Effector memory CD4-positive, alpha-beta T cell (primary cell): ENCODE measurements at places on chromosomes 3 and 15.

DNA sequence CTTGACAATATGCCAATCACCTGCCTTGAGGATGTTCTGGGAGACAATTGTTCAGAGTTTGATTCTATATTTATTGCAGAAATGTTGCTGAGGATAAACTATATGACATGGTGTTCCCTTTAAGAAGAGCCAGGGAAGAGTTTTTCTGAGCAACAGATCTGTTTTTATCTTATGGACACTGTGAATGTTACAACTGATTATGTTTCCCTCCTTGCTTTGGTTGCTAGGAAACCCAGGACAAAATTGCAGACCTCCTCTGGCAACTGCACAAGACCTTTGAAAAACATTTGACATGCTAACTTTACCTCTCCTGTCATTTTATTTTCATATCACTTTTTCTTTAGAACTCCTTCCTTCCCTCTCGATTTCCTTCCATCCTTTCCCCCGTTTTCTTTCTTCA is 8.2 kb upstream of the TM6SF1 start:
- no peak for DNase-seq

- DNase-seq = no peak
These were observed 12.9 kb downstream of the GABRB3 start for GRCh38 chr15:26759986-26760385.

- no peak for DNase-seq
These were observed 26.6 kb upstream of the FLNB start for GRCh38 chr3:57981483-57982087.

DNA sequence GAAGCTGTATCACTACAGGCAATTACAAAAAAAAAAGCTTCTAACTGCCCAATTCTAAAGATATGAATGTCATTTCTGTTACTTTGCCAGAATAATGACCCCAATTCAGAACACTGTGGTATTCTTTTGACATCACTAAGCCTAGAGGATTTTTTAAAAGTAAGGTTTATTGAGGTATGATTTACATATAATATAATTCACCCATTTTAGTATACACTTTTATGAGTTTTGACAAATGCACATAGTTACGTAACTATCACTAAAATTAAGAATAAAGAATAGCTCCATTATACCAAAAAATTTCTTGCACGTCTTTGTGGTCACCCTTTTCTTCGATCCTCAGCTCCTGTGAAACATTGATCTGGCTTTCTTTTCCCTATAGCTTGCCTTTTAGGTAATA is 74.0 kb upstream of the PLSCR5 start:
- DNase-seq = no peak

DNA sequence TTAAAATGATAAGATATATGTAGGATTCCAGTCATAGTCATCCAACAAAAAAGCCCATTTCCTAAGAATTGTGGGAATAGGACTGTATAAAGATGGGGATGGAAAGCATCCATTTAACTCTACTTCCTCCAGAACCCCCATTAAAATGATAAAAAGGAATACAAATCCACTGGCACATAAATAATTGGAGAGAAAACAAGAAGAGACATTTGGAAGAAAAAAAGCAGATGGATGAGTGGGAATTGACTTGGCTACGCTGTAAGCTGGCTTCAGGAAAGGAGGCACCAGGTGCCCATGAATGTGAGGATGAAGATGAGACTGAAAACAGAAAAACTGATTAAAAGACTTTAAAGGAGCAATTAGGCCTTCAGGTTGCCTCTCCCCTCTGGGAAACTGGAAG is 91.8 kb downstream of the ST8SIA2 start:
- no peak for DNase-seq

DNA sequence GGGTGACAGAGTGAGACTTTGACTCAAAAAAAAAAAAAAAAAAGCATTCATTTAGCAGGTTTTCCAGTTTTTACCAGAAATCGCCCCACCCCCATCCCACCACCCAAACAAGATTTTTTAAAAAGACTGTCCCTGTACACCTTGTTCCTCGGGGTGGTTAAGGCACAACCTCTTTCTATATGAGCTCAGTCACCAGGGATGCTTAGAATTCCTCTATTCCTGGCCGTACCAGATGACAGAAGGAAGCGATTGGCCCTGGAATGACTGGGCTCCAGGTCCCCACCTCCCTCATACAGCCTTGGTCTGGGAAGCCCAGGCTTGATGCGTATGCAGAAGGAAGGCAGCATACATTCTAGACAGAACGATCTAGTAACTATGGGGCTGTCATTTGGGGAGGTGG is 25.6 kb downstream of the IDH2 start:
- no peak for DNase-seq

DNA sequence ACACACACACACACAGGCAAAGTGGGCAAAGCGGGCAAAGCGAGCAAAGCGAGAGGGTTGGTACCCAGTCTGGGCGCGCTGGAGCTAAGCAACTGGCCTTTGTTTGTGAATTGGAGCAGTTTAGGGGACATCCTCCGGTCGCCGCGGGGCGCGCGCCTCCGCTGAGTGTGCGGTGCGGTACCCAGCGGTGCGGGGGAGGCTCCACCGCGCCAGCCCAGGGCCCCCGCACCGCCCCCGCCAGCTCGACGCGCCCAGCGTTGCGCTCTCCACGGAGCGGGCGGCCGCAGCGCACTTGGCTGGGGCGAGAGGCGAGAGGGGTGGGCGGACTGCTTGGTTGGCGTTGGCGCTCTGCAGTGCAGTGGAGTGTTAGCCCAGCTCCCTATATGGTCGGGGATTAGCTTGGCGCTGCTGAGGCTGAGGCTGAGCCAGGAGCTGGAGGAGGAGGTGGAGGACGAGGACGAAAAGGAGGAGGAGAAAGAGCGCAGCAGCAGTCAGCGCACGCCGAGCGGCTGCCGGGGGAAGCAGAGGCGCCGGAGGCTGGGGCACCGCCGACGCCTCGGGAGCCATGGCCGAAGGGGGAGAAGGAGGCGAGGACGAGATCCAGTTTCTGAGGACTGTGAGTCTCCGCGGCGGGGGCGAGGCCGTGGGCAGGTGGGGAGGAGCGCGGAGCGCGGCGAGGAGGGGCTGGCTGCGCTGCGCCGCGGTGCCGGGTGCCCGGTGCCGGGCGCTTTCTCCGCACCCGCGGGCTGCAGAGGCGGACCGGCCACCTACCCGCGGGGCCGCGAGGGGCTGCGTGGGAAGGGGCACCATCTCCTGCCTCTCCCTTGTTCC is at the start of gene RYR3:
Gene RYR3, plus strand, starts transcription at position 487 of the 831 bp plus-strand sequence. Its CDS starts 79 bp downstream, at position 566.
- DNase-seq = no peak

GRCh38 chr15:68417051-68417450 is 14.9 kb downstream of the ITGA11 start:
- no peak for DNase-seq

GRCh38 chr15:84979651-84980050 is 2.0 kb upstream of the PDE8A start:
- no peak for DNase-seq

DNA sequence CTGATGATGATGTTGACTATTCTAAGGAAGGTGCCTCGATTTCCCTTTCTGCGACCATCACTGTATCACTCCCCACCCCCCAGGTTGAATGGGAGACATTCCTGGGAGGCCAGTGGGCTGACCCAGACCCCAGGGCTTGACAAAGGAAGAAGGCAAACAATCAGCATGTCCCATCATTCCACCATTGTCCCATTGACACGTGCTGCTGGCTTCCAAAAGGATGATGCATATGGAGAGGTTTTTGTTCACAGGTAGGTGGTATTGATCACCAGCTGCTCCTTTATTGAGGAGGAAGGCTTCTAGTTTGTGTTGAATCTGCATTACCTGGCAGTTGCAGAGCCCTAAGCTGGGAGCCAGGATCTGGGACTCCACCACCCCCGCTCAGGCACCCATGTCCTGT is 30.4 kb downstream of the RASGRF1 start:
- no peak for DNase-seq

GRCh38 chr3:55629432-55629831 is 142.3 kb upstream of the WNT5A start:
- DNase-seq = no peak

GRCh38 chr15:64979252-64979710 is 10.4 kb downstream of the SPG21 start:
- no peak for DNase-seq

GRCh38 chr15:31024330-31024729 is 32.9 kb upstream of the MTMR10 start:
- DNase-seq = no peak

DNA sequence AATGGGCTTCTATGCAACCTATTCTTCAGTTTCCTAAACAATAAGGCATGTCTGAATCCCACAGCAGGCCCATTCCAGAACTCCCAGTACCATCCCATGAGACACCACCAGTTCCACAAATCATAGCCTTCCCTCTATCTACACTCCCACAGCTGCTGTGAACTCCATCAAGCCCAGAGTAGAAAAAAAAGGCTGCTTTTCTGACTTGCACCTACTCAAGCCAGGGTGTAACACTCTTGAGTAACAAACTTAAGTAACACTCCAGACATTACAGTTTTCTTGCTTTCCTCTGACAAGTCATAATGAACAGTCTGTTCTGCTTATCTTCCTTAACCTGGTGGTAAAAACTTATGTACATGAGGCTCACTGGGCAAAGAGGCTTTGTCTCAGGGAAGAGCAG is 283.1 kb downstream of the NFKBIZ start:
- DNase-seq = no peak

- DNase-seq = no peak
These were observed 53.8 kb downstream of the GJD2 start for GRCh38 chr15:34700891-34701427.

DNA sequence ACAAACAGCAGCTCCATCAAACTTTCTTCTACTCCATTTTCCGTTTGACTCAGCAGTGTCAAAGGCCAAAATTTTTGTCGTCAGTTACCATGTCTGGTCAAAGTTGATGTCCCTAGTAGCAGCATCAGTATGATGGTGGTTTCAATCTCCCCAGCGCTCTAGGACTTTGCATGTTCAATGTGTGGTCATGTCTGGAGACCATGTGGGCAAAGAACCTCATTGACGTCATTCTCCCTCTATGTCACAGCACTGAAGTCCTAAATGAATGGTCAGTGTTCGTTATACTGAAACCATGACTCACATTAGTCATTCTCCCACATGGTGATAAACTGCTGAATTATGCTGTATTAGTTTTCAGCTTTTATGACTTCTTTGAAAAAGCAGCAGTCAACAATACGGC is 23.2 kb downstream of the SHC4 start:
- no peak for DNase-seq

DNA sequence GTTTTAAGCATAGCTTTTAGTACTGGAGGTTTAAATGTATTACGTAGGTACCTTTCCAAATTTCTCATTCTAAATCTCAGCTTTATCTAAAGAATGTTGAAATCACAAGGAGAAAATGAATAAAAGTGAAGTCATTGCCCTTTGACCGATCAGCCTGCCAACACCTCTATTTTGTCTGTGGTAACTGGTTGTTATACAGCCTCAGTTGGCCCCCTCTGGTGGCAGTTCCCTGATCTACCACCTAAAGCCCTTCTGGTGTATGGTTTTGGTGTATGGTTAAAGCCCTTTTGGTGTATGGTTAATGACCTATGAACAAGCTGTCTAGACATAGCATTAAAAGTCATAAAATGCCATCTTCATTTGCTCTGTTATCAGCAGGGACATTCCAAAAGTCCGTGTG is 378.2 kb upstream of the AZI2 start:
- DNase-seq = no peak

DNA sequence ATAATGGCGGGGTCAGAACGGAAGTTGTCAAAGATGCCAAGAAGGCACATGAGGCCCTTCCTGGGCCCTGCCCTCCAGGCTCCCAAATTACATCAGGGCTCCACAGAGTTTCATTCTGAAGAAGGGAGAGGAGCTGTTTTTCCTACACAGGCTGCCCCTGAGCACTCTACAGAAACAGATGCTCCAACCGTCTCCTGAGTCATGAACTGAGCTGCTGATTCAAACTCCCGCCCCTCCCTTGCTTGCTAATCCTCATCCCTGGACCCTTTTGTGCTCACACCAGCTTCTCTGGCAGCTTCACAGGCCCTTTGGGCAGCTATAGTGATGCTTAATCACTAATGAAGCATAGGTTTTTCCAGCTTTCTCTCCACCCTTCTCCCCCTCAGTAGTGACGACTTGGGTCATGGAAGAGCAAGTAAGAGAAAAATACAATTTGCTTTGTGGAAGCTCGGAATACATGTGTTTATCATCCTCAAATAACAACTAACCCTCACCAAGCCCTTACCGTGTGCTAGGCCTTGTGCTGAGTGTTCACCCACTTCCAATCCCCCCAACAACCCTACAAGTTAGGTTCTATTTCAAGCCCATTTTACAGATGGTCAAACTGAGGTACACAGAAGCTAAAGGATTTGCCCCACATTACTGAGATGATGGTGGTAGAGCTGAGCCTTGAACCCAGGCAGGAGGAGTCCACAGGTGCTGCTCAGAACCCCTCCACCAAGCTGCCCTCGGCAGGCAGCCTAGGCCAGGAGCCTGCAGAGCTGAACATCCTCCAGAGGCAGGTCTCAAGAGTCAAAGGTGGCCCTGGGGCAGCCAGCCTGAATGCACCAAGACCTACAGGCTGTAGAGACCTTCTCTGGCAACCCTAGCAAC is 21.9 kb downstream of the MEGF11 start:
- no peak for DNase-seq
